ENCODE measurements at places on chromosomes 1 and 21.

DNA sequence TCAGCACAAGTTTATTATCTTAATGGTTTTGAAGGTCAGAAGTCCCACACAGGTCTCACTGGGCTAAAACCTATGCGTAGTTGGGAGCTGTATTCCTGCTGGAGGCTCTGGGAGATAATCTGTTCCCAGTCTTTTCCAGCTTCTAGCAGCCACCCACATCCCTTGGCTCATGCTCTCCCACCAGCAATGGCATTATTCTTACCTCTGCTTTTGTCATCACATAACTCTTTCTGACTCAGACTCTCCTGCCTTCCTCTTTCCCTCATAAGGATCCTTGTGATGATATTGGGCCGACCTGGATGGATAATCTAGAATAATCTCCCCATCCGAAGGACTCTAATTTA lies 122.2 kb upstream of the PRDX6 start:
- no peak for DNase-seq

DNA sequence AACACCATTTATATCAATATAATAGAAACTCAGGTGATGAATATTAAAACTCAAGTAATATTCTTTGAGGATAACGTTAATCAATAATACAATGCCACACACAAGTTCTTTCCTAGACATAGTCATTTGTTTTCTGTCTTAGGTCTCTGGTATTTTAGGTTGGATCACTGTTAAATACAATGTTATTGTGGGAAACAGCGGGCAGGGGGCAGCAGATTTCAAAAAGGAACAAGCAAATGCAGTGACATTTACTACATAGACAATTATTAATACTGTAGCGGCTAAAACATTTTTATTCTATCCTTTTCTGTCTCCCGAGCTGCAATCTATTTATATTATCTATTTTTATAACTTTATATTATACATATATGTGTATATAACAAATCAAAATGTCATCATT lies 186.4 kb upstream of the ZNHIT6 start:
- no peak for DNase-seq

DNA sequence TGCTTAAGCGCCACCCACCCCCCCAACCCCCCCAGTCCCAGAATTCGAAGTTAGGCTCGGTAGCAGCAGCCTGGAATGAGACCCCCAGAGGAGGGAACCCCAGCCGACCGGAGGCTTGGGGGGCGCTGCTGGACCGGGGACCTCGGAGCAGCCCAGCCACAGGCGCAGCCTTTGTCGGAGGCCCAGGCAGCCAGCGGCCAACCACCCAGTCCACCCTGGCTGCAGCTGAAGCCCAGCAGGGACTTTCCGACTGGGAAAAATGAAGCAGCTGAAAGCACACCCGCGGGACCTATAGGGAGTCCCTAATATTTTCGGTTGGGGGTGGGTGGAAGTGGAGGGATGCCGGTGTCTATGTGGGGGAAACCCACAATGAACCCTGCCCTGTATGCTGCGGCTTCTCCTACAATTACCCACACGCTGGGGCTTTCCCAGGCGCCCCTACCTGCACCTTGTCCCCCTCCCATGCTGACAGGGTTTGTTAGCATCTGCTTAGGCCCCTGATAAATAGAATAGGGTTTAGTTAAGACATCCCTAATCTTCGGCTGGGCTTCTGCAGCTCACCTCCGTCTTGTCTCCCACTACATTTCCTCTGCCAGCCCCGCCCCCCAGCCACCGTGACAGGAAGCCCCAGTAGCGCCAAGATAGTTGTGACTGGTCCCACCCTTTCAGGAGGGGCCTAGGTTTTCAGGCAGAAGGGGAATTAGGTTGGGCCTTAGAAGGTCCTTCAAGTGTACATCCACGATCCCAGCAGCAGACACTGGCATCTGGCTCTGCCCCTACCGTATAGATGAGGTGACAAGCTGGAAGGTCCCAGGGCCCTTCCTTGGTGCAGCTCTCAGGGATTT lies 838 bp downstream of the CCDC28B start:
- DNase-seq = no peak

- no peak for DNase-seq
Measured at GRCh38 chr1:231801042-231801585, 174.5 kb downstream of the DISC1 start.

GRCh38 chr1:39129514-39129913 lies 75.0 kb upstream of the MACF1 start:
- no peak for DNase-seq

- DNase-seq = no peak
Measured at GRCh38 chr1:50109647-50110075, 941 bp downstream of the ELAVL4 start.

- no peak for DNase-seq
Measured at GRCh38 chr1:38848071-38848470, 11.5 kb downstream of the RRAGC start.

DNA sequence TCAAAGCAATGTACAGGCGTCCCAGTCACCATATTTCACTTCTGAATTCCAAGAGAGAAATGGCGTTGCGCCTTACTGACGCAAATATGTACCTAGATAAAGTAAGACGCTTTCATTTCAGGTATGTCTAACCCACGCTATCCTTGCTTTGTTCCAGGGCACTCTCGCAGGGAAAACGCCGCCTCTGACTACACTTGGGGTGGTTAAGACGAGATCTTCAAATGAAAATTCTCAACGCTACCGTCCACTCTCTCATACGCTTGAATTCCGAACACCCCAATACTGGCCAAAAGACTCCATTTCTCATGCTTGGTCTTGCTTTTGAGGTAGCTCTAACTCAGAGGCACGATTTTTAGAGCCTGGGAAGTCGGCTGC lies 736 bp upstream of the ZMPSTE24 start:
- DNase-seq = no peak

DNA sequence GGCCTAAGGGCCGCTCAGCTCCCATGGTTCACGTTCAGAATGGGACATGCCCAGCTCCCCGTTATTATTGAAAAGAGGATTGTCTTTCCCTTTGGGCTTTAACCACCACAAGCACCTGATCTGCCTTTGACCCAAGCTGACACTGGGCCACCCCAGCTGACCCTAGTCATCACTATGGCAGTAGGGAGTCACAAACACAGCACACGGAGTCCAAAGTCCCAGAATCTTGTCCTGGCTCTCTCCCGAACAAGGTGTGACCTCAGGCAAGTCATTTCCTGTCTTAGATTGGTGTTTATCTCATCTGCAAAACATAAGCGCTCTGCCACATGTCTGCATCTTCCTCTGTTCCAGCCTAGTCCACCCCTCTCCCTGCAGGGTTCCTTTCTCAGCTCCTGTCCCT lies 31.5 kb downstream of the IGFN1 start:
- DNase-seq = no peak

- DNase-seq = peak; percentile 47
Measured at GRCh38 chr1:110780600-110781484, 92.1 kb upstream of the CD53 start.

GRCh38 chr21:14767192-14767852 lies 221.2 kb upstream of the SAMSN1 start:
- DNase-seq = no peak

- DNase-seq = no peak
Measured at GRCh38 chr1:168989985-168990384, 116.5 kb upstream of the ATP1B1 start.

DNA sequence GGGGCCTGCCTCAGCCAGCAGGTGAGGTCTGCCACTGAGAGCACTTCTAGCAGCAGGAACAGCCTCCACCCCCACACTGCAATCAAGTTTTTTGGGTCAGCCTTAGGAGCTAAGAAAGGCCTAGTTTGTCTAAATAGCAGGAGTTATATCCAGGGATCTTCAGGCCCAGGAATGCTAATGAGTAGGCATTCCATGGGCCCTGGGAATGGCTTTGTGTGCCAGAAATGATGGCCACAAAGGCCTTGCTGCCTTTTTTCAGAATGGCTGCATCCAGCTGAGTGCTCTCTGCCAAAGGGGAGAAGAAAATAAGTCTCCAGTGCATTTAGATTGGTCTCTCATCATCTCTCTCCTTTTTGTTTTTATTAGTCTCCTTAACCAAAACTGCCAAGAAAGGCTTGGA lies 2.8 kb downstream of the MRTO4 start:
- DNase-seq = no peak

- DNase-seq = no peak
Measured at GRCh38 chr1:66353257-66353656, 180.7 kb upstream of the SGIP1 start.

DNA sequence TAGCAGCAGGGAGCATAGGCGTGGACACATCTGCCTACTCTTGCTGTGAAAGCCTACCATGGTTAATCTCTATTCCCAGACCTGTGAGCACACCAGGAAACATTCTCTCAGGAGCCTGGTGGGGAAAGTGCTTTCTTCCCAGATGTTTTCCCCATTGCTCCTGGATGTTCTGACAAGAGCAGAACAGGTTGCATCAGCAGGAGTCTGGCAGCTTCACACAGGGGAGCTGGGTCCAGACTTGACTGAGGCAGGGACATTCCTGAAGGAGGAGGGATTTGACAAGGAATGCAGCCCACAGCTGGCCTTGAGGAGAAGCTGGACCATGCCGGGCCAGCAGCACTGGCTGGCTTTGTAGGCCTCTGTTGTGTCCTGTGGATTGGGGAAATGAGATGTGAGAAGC lies 21.0 kb upstream of the ARTN start:
- no peak for DNase-seq

GRCh38 chr1:3777647-3778589 lies 5.4 kb downstream of the SMIM1 start:
- DNase-seq = no peak

- no peak for DNase-seq
Measured at GRCh38 chr1:37424523-37424922, 49.9 kb upstream of the ZC3H12A start.

DNA sequence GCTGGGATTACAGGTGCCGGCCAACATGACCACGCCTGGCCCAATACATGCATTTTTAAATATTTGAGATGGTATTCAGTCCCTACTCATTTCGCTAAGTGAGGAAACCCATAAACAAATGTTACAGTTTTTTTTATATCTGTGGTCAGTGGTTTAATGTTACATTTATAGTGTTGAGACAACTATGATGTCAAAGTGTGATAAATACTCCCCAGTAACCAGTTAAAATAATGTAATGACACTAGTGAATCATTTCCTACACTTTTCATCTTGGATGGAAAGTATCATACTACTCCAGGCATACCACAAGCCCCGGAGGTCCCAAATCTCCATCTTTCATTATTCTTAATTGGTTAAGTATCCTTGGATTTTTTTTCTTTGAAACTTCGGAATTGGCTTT lies 87.5 kb upstream of the KIF26B start:
- no peak for DNase-seq

GRCh38 chr1:33099290-33100118 lies 18.6 kb downstream of the AZIN2 start:
- peak; percentile 100 for DNase-seq

DNA sequence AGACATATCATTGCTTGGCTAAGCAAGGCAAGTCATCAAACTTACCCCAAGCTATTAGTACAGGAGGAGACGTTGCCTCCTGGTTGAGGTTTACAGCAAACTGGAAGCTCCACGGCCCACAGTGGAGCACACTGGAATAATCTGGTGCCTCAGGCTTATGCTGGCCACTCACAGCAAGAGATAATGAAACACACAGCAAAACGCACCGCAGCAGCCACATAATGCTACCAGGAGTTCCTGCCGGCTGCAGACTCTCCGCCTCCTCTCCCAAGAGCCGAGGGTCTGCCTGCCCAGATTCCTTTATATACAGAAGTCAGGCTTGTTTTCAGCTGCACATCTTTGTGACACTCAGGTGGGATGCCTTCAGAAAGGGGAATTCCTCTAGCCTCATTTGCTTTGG lies 306 bp downstream of the ZP4 start:
- no peak for DNase-seq

DNA sequence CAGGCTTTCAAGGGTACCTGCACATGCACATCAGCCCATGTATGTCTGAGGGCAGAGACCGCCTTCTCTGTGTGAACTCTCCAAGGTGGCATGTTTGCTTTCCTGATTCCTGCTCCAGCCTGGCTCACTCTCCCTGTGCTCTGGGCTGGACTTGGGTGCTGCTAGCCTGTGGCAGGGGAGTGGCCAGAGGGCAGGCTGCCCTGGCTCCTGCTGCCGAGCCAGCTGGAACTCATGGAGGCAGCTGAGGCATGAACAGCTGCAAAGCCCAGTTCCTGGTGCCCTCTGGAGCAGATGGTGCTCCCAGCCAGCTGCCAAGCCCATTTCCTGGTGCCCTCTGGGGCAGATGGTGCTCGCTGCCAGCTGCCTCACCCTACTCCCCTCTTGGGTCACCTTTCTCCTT lies 7.6 kb downstream of the UBL4B start:
- DNase-seq = no peak

DNA sequence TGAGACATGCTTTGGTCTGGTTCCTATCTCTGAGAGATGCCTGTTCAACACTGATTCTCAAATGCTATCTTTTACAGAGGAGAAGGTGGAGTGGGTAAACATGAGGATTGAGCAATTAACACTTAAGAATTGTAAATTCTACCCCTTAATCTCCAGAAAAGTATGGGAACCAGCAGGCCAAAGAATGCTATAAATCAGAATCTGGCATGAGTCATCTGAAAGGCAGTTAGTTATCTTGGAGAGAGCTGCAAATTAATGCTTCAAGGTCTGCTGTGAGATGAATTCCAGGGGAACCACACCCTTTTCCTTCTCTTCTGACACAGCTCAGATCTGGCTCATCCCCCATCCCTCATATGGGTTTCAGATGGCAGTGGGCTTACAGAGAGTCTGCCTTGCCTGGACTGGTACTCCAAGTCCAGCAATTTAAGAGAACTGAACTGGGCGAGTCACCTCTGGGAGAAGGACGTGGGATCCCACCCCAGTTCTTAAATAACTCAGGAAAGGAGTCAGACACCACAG lies 5.2 kb downstream of the S100A10 start:
- DNase-seq = peak; percentile 89

DNA sequence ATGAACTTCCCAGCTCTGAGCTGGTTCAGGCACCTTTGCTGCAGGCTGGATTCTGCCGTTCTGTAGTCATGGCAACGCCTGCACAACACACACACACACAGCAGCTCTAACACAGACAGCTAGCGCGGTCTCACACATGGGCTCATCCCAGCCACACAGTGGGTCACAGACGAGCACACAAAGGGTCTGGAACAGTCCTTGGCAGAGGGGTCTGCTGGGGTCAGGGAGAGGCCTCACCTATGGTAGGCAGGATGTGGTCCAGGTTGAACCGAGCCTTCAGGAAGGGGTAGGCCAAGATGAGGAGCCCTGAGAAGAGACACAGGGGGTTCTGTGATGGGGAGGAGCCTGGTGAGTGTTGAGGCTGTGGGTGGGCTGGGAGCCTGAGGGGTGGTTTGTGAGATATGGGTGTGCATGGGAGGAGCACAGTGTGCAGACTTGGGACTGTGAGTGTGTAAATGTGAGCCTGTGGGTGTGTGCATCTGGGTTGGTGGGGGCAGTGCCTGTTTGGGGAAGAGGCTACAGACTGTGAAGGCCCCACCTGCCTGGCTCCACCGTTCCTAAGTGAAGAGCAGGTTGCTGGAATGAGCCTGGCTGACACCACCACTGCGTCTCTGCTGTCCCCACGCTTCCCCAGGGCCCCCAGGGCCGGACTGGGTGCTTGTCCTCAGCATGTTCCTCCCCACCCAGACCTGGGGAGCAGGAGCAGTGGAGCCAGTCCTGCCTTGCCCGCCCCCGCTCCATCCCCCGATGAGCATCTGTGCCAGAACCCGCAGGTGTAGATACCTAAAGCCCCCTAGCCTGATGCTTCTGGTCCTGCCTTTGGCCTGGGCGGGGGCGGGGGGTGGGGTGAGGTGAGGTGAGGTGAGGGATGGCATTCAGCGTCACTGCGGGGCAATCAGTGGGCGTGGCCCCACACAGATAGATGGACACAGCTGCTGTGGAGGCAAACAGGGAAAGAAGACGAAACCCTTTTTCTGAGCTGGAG lies 1.5 kb downstream of the KNCN start:
- DNase-seq = no peak

Data from HFF-Myc (cell line).